ENCODE measurements at places on chromosomes 7 and 10. TPM values are rescaled to one million over a fixed set of nuclear protein-coding genes. Genes with fewer than 3 reads are reported as not detected.

Gene MKX
- total RNA-seq, result not detected

Gene RHOBTB1
- 15.8 TPM for total RNA-seq

Gene NODAL
- total RNA-seq, result not detected

Gene ITIH2
- total RNA-seq, result not detected

Gene KLF14
- total RNA-seq, result not detected

Gene NRG3
- total RNA-seq, result 3.4 TPM

DNA sequence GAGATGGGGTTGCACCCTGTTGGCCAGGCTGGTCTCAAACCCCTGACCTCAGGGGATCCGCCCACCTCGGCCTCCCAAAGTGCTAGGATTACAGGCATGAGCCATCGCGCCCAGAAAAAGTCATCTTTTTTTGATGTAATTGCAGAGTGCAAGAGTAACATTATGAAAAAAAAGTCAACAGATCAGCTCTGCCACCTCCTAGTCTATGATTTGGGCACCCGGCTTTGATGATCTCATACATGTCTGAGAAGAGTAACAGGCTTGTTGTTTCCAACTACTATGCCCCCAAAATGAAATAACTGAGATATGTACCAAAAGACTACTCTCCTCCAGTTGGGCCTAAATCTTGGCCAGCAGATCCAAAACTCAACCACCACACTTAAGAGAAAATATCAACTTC, 40.8 kb downstream of the VOPP1 start:
- DNase-seq, result no peak
- H3K27ac ChIP-seq, result no peak overlapping the region
- no peak overlapping the region for H3K4me3 ChIP-seq
- H3K27me3 ChIP-seq, result no peaks in the 10 kb centered on the region
- H3K36me3 ChIP-seq, result no peaks in the 10 kb centered on the region

DNA sequence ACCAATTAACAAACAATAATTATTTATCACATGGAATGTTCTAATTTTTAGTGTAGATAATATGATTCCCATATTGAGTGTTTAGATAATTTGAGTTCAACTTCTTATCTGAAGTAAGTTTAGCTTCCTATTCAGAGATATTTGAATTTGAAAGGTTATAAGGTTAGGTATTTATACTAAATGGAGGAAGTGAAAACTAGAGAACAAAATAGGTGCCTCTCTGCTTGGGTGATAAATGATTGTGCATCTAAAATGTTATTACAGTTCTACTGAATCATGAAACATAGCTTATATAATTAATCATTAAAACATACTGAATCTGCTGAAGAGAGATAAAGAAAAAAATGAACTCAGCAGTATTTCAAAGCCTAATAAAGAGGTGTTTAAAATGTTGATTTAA, 1174.3 kb downstream of the XPNPEP1 start:
- no peaks in the 10 kb centered on the region for H3K4me1 ChIP-seq
- no peak overlapping the region for H3K27ac ChIP-seq
- H3K4me3 ChIP-seq, result no peak overlapping the region
- H3K27me3 ChIP-seq, result no peaks in the 10 kb centered on the region

- no peaks in the 10 kb centered on the region for H3K27me3 ChIP-seq
- H3K4me1 ChIP-seq, result no peaks in the 10 kb centered on the region
- no peak for DNase-seq
- no peak overlapping the region for H3K4me3 ChIP-seq
- H3K27ac ChIP-seq, result no peak overlapping the region
Observed at GRCh38 chr7:82559193-82559805, 115.7 kb upstream of the CACNA2D1 start.

DNA sequence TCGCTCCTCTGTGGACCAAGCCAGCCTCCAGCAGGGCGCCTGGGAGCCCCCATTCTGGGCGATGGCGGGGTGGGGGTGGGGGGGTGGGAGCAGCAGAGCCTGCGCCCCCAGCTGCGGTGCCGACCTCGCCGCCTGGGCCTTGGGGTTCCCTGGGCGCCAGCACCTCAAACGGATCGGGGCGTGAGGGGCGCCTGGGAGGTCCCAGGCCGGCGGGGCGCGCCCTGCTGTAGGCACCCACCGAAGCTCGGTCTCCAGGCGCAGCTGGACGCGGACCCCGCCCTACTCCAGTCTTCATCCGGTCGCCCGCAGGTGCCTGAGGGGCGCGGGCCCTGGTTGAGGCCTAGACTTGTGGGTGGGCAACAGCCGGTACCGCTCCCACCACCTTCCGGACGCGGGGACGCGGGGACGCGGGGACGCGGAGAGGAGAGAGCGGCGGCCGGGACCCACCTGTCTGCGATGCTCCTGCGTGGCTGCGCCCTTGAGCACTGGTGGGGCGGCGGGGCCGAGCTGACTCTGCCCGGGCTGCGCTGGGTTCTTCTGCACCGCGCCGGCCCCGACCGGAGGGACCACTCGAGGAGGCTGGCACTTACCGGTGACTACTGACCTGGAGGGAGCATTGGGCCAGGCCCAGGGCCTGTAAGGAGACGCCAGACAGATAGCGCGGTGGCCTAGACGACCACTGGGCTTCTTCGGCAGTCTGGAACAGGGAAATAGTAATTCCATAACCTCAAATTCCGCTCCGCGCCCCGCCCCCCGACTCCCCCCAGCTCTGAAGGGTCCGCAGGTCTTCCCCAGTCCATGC, 5.5 kb upstream of the KCP start:
- no peak overlapping the region for H3K4me3 ChIP-seq
- DNase-seq, result no peak
- H3K27ac ChIP-seq, result no peak overlapping the region
- peaks cover 10% of the 10 kb centered on the region for H3K4me1 ChIP-seq
- peaks cover 41% of the 10 kb centered on the region for H3K27me3 ChIP-seq

DNA sequence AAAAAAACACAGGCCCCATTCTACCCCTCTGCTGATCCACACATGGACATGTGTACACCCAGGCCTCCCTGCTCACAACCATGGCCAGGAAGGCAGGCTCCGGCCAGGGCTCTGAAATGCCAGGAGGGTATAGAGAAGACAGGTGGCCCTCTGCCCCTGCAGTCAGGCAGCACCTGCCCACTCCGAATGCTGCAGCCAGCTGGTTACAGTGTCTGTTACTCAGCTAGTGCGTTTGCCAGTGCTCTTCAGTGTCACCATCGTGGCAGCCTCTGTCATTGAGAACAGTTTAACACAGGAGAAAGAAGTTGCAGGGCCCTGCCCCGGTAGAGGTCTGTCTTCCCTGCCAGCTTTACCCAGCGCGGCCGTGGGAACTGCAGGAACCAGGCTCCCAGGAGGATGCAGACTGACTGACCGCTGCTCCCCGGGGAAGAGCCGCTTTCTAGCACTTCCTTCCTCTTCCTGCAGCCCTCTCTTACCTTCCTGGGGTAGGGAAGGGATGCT, 128.8 kb upstream of the FAM20C start:
- peaks cover 12% of the 10 kb centered on the region for H3K4me1 ChIP-seq
- H3K36me3 ChIP-seq, result no peaks in the 10 kb centered on the region
- no peak overlapping the region for H3K4me3 ChIP-seq
- no peak for DNase-seq
- no peaks in the 10 kb centered on the region for H3K27me3 ChIP-seq

- H3K27me3 ChIP-seq, result no peaks in the 10 kb centered on the region
- H3K4me1 ChIP-seq, result peaks cover 7% of the 10 kb centered on the region
- DNase-seq, result no peak
- no peak overlapping the region for H3K27ac ChIP-seq
Observed at GRCh38 chr10:30562787-30563186, 66.8 kb downstream of the LYZL2 start.

GRCh38 chr7:98051118-98051744, 55.4 kb upstream of the LMTK2 start:
- H3K36me3 ChIP-seq, result no peaks in the 10 kb centered on the region
- no peak overlapping the region for H3K4me3 ChIP-seq
- H3K27me3 ChIP-seq, result peaks cover 28% of the 10 kb centered on the region
- no peak for DNase-seq

Measured in neural crest cell (in vitro differentiated cells).